Gastrocnemius medialis (tissue), 4 donors: ENCODE measurements at places on chromosomes 7 and 10. TPM values are rescaled to one million over a fixed set of nuclear protein-coding genes. Genes with fewer than 3 reads are reported as not detected.

TMEM213 gene
- total RNA-seq = not detected

CYP2C19 gene
- total RNA-seq = not detected

MNX1 gene
- not detected for total RNA-seq

PHYHIPL gene
- total RNA-seq = not detected

UPP1 gene
- 7.1 TPM for total RNA-seq

HOGA1 gene
- total RNA-seq = 11.2 TPM

AZGP1 gene
- total RNA-seq = 10.3 TPM
